ENCODE measurements at places on chromosomes 1 and 21.

GRCh38 chr1:235018161-235018560 is 110.5 kb downstream of the TOMM20 start:
- DNase-seq: no peak

DNA sequence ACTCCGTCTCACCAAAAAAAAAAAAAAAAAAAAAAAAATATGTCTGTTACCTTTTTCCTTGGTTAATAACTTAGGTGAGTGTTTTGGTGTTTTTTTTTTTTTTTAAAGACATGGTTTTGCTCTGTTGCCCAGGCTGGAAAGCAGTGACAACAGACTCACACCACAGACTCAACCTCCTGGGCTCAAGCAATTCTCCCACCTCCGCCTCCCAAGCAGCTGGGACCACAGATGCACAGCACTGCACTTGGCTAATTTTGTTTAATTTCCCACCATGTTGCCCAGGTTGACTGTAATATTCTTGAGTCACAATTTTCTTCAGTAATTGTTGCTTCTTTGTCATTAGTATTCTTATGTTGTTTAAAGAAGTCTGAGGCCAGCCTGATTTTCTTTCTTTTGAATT is 149.2 kb upstream of the SYT6 start:
- DNase-seq: no peak

DNA sequence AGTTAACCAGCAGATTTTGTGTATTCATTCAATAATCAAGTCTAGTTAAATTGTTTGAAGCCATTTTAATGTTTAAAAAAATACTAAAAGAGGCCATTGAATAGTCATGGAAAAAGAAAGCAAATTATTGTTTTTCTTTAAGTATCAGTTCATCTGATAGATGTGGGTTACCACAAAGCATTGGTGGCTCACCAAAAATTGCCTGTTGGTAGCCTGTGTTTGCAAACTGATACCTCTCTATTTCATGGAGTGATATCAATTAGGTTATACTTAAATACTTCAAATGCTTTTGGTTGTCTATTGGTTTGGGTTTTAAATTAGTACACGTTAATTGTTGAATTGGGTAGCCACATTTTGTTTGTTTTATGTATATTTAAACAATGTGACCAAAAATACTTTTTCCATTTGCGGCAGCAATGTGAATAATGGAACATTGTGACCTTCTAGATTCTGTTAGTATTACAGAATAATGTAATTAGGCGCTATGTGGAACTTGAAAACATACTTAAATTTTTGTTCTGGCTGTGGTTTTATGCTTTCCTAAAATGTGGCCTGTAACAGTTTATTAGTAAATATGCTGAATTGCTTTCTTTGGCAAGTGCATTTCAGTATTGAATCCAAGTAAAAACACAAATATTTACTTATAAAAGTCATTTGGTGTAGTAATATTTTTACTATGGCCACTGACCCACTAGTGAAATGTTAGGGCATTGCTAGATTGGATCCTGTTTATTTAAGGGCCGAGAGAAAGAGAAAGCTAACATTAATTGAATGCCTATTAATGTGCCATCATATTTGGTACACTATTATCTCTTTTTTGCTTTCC is 37.1 kb upstream of the NBL1 start:
- DNase-seq: no peak

GRCh38 chr1:172255223-172255560 is 165.3 kb upstream of the C1orf105 start:
- no peak for DNase-seq

GRCh38 chr1:224525411-224526040 is 90.6 kb upstream of the CNIH3 start:
- no peak for DNase-seq

DNA sequence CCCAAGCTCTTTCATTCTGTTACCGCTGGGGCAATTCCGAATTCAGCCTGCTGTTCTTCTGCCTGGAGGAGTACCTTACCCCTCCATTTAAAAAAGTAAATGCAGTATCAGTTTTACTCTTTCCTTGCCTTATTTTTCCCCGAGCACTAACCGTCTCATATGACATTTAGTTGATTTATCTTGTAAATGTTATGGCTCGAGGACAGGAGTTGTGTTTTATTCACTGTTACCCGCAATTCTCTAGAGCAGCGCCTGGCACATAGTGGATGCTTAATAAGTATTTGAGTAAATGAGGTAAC is 425 bp upstream of the TADA1 start:
- DNase-seq: no peak

DNA sequence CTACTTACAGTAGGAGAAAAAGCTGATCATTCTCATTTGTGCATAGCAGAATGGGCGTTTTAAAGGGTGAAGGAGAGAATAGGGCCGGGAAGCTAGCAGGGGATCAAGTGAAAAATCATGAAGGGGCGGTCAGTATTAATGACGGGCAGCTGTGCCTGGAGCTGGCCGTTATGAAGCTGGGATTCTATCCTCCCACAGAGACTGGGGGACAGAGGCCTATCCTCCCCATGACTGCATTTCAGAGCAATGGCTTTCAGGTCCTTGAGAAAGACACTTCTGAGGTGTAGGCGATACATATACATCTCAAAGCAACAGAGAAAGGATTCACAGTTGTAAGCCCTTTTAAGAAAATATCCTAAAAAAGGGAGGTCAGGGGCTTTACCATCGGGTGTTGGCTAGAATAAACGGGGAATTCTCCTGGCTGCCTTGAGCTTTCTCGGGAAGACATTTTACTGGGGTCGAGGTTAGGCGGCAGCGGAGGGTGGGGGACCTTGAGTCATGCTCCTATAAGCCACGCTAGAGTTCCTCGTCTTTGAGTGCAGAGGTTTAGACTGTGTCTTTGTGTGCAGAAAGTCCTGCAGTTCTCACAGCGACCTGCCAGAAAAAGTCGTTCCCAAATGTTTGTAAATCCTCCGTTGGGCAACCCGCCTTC is 559 bp upstream of the MTARC2 start:
- no peak for DNase-seq

DNA sequence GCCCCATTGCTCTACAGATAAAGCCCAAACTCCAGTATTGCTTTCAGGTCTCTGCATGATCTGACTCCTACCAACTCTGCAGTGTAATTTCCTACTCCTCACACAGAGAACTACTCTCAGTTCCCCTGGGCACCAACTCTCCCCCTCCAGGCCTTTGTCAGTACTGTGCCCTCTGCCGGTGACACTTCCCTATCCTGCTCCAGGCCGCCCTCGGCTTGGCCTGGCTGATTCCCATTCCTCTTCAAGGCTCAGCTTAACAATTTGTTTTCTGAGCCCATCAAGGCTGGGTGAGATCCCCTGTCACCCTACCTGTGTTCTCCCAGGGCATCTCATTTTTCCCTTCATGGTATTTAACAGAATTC is 2.6 kb downstream of the SLAMF8 start:
- peak; percentile 61 for DNase-seq

DNA sequence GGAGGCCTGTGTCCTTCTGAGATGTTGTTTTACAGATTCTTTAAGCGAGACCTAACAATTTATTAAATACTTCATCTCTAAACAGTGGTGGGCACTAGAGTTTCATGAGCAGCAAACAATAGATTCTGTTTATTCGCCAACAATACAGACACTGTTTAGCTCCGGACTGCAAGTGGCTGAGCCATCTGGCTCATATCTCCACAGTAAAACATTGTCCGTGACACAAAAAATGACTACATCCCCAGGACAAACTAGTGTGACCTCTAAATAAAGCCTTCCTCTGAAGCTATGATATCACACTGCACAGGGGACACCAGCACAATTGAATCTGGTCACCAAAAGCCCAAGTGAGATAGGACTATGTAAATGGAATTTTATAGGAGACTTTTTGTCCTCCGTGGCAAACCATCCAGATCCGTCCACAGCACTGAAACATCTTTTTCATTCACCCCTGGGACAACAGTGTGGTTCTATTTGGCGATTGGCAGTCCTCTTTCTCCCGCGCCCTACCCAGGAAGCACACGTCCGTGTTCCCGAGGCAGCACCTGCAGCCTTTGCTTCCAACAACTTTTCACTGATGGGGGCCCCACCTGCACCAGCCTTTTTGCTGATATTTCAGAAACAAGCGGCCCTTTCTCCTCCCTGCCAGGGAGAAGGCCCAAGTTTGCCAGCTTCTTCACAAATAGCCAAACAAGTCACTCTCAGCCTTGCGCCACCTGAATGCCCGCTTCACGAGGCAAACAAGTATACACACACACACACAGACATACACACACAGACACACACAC is 47.4 kb downstream of the OLIG1 start:
- DNase-seq: no peak

GRCh38 chr1:16351456-16351993 is 755 bp downstream of the FBXO42 start:
- no peak for DNase-seq

DNA sequence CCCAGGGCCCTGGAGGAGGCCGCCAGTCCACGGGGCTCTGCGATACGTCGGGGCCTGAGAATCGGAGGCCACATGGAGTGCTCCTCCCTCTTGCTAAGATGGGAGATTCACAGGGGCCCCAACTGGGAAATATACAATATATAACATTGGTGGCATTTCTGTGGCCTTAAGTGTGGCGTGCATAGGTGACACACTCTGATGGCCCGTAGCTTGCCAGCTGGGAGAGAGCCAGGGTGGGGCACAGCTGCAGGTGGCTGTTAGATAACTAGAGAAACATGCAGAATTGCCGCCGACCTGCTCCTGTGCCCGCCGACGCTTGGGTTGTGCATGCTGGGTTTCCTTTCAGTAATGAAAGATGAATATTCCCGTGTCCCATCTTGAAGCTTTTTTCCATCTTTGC is 30.1 kb downstream of the UMODL1 start:
- DNase-seq: no peak

DNA sequence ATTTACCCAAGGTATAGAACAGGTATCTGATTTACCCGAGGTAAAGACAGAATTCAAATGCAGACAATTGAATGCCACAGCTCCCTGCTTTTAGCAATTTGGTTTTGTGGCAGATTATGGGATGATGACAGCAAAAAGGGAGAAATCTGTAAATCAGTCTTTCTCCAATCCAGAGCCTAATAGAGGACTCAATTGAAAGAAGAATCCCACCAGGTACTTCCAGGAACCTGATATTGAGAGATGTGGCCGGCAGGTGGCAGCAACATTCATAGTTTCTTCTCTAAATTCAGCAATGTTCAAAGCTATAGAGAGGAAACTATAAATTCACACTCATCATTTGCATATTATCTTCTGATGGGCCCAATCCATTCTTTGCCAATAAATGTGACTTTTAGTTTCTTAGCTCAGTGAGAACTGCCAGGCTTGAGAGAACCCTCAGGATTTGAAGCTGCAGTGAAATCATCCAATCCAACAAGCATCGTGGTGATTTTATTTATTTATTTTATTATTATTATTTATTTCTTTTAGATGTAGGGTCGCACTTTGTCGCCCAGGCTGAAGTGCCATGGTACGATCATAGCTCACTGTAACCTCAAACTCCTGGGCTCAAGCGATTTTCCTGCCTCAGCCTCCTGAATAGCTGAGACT is 9.8 kb upstream of the PHACTR4 start:
- no peak for DNase-seq

DNA sequence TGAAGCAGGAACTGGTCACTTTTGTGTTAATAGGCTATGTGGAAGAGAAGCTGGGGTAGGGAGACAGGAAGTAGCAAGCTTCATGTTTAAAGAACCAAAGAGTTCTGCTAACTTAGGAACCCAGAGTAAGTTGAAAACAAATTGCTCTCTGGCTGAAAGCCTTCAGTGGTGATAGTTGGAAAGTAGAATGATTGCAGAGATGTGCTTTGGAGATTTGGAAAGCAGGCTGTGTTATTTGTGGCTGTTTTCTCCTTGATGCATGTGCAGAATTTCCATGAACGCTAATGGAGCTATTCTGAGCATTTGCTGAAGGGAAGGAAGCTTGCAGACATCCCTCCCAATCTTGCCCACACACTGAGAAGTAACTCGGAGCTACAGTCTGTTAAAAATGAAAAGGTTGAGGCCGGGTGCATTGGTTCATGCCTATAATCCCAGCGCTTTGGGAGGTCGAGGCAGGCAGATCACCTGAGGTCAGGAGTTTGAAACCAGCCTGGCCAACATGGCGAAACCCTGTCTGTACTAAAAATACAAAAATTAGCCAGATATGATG is 45.7 kb downstream of the TCEANC2 start:
- DNase-seq: no peak

DNA sequence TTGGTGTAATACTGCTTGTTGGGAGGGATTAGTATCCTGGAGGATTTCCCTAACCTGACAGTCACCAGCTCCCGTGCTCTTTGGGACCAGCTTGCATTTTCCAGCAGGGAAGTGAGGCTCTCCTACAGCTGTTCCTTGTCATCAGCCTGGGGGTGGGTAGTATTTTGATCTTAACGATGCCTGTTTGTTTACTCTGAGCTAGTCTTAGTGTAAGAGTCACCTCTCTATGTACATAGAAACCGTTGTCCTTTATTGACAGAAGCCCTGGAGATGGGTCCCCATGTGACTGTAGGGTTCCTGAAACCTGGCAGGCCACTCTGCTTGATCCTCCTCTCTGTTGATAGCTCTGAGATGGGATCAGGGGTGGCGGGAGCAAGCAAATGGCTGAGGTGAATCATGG is 58.0 kb downstream of the ACP6 start:
- no peak for DNase-seq

GRCh38 chr1:62336995-62337705 is 17.9 kb upstream of the KANK4 start:
- DNase-seq: no peak

- DNase-seq: no peak
These were observed 11.2 kb downstream of the PUM1 start for GRCh38 chr1:31054349-31054748.

DNA sequence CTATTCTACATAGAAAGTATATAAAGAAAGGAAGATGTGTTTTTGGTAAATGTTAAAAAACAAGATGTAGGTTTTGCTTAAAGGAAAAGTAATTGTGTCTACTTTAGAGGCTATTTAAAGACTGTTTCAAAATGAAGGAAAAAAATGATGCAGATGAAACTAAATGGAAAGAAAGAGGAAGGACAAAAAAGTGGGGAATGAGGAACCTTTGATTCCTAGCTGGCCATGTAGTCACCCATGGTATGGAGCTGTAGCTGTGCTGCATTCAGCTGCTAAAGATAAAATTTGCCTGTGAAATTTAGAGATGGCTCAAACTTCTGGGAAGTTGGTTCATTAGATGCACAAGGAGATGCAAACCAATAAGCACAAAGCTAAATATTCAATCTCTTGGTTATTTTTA is 86.8 kb upstream of the SERBP1 start:
- DNase-seq: no peak

DNA sequence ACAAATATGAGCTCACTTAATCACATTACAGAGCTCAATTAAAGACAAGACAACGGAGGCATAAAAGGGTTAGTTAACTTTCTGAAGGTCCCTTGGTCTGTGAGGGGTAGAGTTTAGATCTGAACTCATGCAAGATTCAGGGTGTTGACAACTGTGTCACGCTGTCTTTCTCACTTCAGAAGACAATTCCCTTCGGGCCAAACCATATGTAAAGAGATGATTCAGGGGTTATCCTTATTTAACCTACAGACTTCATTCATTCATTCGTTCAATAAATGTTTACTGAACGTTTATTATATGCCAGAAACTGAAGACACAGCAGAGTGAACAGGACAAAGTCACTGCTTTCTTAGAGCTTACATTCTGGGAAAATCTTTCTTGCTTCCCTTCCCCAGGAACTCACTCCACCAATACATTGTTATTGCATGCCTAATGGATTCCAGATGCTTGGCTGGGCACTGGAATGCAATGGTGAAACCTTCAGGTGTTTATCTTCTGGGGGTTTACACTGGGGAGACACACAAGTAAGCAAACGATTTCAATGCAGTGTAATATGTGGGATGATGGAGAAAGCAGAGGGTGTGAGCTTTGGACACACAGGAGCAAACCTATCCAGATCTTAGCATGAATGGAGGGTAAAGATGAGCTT is 6.4 kb downstream of the XCL1 start:
- DNase-seq: no peak

GRCh38 chr21:36744560-36745231 is 45.8 kb downstream of the SIM2 start:
- no peak for DNase-seq
